ENCODE measurements at places on chromosomes 11 and 22.

- no peak for DNase-seq
Measured at GRCh38 chr22:28798810-28799605, 1.4 kb downstream of the XBP1 start.

DNA sequence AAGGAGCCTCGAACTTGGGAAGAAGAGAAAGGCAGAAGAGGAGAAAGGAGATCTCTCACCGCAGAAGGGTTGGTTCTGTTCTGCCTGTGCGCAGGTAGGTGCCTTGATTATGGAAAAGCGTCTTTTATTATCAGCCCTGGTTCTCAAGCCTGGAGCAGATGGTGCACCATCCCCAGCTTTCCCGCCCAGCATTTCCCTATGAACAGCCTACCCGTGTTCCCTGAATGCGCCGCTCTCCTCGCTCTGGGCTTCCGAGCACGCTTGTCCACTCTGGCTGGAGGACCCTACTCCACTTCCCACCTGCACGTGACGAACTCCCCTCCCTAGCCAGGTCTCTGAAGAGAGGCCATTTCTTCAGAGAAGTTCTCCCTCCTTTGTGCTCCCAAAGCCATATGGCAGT is 15.2 kb downstream of the IGSF9B start:
- no peak for DNase-seq

GRCh38 chr11:60634126-60634525 is 65.3 kb upstream of the MS4A8 start:
- no peak for DNase-seq

DNA sequence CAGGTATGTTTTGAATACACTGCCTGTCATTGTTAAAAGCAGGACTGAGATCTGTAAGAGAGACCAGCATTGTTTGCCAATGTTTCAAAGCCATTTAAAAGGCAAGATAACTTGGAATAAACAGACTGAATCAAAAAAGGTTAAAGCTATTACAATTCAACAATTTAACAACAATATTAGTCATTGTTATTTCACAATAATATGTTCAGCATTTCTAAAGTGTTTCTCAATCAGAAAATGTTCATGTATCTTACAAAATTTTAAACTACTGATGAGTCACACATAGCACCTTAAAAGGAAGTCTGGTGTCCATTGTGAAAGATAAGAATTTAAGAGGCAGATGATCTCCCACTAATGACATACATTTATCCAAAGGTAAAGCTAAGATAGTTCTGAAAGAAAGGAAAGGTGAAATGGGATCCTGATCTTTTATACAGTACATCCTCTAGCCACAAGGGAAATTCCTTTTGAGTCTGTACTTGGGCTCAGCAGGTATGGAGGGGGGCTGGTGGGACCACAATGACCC is 79.7 kb downstream of the MAML2 start:
- no peak for DNase-seq

DNA sequence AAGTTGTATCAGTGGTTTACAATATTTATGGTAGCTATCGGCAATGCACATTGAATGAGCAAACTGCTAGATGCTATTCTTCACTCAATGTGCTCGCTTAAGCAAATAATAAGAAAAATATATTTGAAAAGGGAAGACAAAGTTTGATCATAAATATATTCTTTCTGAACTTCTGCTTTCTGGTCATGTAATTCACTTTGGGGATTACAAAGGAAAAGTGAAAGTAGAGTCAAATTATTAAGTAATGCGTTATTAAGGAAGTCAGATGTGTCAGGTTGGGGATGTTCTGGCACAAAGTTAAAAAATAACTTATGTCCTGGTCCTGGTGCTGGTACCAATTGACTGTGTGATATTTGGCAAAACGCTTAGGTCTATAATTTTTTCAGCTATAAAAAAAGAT is 98.0 kb upstream of the TRIM77 start:
- DNase-seq: no peak

- DNase-seq: peak; percentile 37
Measured at GRCh38 chr22:24485608-24486007, 9.5 kb upstream of the UPB1 start.

Data from CD4-positive, alpha-beta T cell treated with Interleukin-6 at 100 ng/mL for 8 hours (primary cell).